ENCODE measurements at places on chromosomes 7 and 10.

GRCh38 chr10:102600816-102601215, 43.5 kb upstream of the TRIM8 start:
- no peak for DNase-seq

GRCh38 chr7:100860702-100861615, 6.2 kb upstream of the TRIP6 start:
- DNase-seq: no peak

- DNase-seq: no peak
These were observed 1.0 kb upstream of the TMEM184A start for GRCh38 chr7:1557006-1557405.

DNA sequence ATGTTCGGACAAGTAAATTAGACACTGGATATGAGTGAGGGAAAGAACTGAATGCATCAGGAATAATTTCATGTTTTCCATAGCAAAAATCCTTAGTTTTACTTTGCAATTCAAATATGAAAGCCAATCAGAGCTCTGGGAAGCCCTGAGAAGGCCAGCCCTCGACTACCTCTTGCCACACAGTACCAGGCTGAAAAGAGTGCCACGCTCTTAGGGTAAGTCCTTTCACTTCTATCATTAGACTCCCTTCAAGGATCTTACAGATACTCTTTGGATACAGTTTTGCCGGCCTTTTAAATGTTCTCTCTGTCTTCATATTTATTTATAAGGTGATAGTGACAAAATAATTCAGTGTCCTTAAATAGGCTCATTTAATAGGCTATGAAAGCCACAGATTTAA, 1.9 kb downstream of the COBL start:
- no peak for DNase-seq

- DNase-seq: no peak
These were observed 22.5 kb downstream of the RNF133 start for GRCh38 chr7:122676466-122676865.

- DNase-seq: no peak
These were observed 41.0 kb upstream of the DNAAF5 start for GRCh38 chr7:685540-685939.

DNA sequence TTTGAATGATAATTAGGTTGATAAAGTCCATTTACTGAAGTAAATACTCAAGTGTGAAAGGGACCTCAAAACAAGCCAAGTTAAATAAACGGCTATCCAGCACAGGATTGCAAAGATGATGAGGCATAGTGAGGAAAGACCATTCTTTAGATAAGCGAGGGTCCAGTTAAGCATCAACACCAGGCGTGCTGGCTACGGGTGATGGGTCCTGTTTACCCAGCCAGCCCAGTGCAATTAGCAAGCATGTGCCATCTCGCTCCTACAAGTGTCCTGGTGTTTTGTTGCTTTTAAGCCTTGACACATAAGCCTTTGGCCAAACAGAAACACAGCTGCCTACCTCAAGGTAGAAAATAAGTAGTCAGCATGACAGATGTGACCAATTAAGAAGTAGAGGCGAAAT, 7.1 kb downstream of the NEBL start:
- DNase-seq: no peak

DNA sequence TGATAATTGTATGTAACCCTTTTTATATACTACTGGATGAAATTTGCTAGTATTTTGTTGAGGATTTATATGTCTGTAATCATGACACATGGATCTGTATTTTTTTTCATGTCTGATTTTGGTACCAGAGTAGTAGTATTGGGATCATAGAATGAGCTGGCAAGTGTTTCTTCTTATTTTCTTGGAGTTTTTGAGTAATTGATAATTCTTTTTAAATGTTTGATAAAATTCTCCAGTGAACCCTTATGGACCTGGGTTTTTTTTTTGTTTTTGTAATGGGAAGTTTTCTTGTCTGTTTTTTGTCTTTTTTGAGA, 28.4 kb downstream of the ZNF33A start:
- DNase-seq: no peak

- no peak for DNase-seq
These were observed 34.5 kb downstream of the DOCK1 start for GRCh38 chr10:126939706-126940105.

GRCh38 chr10:104325436-104326435, 12.5 kb downstream of the ITPRIP start:
- no peak for DNase-seq

DNA sequence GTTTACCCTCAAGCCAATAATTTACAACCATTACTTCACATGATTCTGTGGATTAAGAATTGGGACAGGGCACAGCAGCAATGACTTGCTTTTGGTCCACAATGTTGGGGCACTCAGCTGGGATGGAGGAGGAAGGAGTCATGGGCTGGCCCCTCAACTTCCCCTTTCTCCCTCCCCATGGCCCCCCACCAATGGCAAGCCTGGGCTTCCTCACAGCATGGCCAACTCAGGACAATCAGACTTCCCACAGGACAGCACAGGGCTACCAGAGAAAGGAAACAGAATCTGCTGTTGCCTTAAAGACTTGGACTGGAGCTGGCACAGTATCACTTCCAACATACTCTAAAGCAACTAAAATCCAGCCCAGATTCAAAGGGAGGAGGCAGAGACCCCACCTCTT, 160.7 kb downstream of the PTPN20 start:
- no peak for DNase-seq

DNA sequence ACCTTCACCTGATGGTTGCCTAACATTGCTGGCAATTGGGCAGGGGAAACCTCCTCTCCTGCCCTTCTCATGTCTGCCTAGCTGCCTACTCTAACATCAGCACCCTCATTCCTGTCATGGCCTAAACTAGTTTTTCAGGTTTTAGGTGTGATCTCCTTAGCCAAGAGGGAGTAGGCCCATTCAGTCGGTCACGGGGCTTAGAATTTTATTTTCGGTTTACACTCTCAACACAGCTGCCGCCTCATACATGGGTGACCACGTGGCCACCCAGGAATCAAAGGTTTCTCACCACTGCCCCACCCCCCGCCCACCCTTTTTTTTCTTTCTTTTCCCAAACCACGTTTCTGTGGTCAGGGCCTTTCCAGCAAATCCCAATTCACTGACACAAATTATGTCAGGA, 97.2 kb downstream of the RALA start:
- no peak for DNase-seq

- no peak for DNase-seq
These were observed 144.8 kb downstream of the ICA1 start for GRCh38 chr7:8117195-8117594.

DNA sequence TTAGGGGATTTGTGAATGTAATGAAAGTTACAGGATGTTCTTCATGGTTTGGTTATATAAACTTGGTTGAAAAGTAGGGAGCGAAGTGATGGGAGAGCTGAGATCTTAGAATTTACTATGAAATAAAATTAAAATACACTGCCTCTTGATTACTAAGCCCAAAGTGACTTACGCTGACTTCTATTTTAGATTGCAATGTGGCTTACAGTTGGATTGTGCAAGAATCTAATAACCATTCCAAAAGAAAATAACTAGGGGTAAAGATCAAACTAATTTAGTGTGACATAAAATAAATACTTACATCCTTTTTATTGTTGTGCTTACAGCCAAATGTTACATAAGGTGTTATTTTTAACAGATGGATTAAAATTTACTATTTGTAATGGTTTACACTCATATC, 15.3 kb downstream of the WNT16 start:
- DNase-seq: no peak

DNA sequence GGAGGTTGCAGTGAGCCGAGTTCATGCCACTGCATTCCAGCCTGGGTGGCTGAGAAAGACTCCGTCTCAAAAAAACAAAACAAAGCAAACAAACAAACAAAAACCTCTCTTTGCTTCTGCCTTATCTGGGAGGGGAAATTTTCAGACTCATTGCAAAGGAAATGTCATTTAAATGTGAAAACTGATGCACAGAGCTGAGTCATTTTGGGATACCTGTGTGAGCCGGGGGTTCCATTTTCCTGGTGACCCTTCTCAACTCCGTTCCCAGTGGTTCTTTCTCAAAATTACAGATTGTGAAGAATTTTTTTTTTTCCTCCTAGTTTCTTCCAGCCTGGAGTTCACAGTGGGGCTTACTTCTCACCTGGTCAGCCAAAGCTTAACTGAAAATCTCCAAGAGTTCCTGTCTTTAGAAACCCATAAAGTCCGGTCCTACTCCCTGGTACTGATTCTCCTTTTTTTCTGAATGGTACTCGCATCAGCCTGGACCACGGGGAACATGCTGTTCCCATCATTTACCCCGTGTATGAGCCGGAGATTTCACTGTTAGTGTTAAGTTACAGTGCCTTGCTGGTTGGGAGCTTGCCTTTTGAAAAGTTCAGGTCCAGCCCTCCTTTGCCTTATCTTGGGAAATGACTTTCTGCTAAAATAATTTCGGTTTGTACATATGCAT, 56.9 kb downstream of the RBM20 start:
- no peak for DNase-seq

DNA sequence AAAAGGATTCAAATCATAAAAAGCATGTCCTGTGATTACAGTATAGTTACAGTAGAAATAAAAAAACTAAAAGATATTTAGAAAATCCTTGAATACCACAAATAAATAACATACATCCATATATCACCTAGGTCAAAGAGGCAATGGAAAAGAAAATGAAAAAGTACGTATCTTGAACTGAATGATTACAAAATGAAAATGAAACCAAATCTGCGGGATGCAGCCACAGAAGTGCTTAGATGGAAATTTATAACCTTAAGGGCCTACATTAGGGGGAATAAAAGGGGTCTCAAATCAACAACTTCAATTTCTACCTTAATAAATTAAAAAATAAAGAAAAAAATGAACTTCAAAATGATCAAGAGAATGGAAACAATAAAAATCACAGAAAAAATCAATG, 879.0 kb upstream of the CELF2 start:
- DNase-seq: no peak

- DNase-seq: no peak
These were observed 73.0 kb upstream of the GTF2IRD1 start for GRCh38 chr7:74380720-74381119.

GRCh38 chr7:100137851-100138760, 10.6 kb upstream of the LAMTOR4 start:
- no peak for DNase-seq

DNA sequence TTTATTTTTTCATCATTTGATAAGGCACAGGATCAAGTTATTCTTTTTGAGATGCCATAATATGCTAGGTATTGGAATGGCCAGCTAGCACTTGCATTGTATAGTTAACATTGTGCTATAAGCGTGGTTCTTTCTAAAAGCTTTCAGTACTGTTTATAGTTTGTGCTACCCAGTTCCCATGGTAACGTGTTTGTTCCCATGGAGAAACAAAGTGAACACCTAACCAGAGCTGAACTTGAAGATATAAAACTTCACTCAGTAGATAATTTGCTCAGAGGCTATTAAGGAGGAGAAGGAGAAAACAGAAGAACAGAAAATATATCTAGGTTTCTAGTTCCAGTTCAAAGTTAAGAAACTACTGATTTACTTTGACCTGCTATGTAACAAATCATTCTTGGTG, 23.6 kb upstream of the ITGB8 start:
- no peak for DNase-seq

GRCh38 chr7:157373493-157373892, 36.7 kb downstream of the DNAJB6 start:
- DNase-seq: no peak

- DNase-seq: no peak
These were observed 1.3 kb upstream of the DDX56 start for GRCh38 chr7:44575054-44575453.

- no peak for DNase-seq
These were observed 3.3 kb upstream of the THSD7A start for GRCh38 chr7:11835260-11835659.

- DNase-seq: no peak
These were observed 197.1 kb upstream of the CXCL12 start for GRCh38 chr10:44581996-44582395.

DNA sequence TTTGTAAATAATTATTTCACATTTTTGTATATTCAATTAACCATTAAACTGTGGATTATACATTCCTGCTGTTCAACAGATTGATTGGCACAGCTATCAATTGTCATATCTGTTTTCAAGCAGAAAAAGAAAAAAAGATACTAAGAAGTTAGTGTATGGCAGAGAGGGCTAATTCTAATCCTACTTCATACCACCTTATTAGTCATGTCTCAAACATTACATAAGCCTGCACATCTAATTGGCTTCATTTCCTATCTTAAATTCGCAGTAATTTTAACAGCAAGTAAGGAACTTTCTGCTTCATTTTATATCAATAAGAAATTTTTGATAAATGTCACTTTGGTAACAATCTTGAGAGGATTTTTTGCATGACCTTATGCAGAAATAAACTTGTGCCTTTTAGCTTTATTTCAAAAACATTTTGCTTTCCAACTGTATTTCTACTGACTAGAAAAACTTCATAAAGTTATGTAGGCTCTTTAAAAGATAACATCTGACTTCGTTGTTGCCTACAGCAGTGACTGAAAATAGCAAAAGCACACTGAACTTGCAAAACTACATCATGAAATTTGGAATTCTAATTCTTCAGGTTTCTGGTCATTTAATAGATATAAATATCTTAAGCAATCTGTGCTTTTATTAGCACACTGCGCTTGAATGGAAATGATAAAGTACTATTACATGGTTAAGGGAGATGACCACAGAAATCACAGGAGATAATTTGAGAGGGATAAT, 111.5 kb downstream of the SEMA3C start:
- no peak for DNase-seq

- no peak for DNase-seq
These were observed 252.6 kb upstream of the MTPN start for GRCh38 chr7:136229790-136230189.

DNA sequence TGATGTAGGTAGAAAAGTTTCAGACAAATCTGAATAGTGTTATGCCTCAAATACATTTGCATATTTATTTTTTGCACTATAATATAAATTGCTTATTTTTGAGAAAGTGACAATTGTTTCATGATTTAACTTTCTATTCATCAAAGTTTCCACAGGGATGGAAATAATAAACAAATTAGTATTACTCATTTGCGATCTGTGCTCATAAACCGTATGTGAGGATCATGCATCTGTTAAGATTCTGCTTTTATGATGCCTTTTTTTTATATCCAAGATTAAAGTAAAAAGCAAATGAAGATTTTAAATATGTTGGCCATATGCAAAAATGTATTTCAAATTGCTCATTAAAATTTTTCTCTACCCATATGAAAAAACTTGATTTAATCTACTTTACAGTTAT, 45.2 kb upstream of the CAV2 start:
- DNase-seq: no peak

DNA sequence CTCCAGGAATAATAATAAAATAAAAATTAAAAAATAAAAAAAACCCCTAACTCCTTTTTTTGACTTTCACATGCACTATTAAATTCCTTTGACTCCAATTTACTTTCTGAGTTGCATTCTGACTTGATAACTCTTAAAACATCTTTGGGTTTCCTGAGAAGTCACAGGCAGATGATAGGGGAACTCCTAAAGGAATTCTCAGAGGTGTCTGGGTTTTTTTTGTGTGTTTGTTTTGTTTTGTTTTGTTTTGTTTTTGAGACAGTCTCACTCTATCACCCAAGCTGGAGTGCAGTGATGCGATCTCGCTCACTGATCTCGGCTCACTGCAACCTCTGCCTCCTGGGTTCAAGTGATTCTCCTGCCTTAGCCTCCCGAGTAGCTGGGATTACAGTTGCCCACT, 52.7 kb upstream of the APBB1IP start:
- DNase-seq: no peak
